Liver (tissue), 10 donors: ENCODE measurements at places on chromosomes 2 and 18. TPM values are rescaled to one million over a fixed set of nuclear protein-coding genes. Genes with fewer than 3 reads are reported as not detected.

DNA sequence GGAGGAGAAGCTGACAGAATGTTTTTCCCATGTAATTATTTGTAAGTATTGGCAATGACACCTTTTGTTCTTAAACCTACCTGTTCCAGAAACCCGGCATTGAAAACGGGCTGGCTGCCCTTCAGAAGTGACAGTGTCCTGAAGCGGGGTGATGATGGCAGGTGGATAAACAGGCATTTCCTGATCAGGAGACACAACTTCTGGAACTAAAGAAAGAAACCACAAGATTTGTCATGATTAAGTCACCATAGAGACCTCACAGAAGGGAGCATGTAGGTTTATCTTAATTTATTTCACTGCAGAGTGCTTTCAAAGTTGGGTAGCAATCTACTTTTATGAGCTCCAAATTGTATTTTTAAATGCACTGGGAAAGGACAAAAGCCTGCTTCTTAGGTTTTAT lies 43.1 kb downstream of the TTN start:
- H3K4me1 ChIP-seq: no peaks in the 10 kb centered on the region
- H3K4me3 ChIP-seq: no peak overlapping the region
- H3K27ac ChIP-seq: no peak overlapping the region

Gene NETO1
- total RNA-seq: not detected

Gene LHCGR
- total RNA-seq: not detected

GRCh38 chr2:32228181-32228580 lies 36.5 kb downstream of the NLRC4 start:
- no peaks in the 10 kb centered on the region for H3K27me3 ChIP-seq
- no peak overlapping the region for H3K4me3 ChIP-seq
- no peak overlapping the region for H3K27ac ChIP-seq
- DNase-seq: no peak

GRCh38 chr2:96106991-96107707 lies 9.2 kb downstream of the ADRA2B start:
- H3K27me3 ChIP-seq: no peaks in the 10 kb centered on the region
- no peaks in the 10 kb centered on the region for H3K36me3 ChIP-seq
- no peak overlapping the region for H3K4me3 ChIP-seq

DNA sequence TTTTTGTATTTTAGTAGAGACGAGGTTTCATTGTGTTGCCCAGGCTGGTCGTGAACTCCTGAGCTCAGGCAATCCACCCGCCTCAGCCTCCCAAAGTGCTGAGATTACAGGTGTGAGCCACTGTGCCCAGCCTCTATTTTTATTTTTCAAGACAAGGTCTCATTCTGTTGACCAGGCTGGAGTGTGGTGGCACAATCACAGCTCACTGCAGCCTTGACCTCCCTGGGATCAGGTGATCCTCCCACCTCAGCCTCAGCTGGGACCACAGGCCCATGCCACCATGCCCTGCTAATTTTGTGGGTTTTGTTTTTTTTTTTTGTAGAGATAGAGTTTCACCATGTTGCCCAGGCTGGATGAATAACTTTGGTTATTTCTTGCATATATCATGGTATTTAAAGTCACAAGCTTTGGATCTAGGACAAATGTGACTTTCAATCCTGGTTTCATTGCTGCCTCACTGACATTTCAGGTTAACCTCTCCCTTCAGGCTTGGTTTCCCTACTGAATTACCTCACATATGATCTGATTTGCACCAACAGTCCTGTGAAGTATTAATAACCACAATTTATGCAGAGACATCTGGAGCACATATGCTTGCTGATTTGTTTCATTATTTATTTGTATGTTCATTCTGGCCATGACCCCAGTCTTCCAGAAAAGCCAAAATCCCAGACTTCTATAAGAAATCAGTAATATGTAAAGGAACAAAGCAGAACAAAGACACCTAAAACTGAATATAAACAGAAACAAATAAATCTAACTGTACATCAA lies 17.5 kb upstream of the RAB31 start:
- no peak overlapping the region for H3K4me3 ChIP-seq
- no peaks in the 10 kb centered on the region for H3K36me3 ChIP-seq
- no peak for DNase-seq
- no peaks in the 10 kb centered on the region for H3K27me3 ChIP-seq
- H3K4me1 ChIP-seq: no peaks in the 10 kb centered on the region

Gene MC5R
- not detected for total RNA-seq

DNA sequence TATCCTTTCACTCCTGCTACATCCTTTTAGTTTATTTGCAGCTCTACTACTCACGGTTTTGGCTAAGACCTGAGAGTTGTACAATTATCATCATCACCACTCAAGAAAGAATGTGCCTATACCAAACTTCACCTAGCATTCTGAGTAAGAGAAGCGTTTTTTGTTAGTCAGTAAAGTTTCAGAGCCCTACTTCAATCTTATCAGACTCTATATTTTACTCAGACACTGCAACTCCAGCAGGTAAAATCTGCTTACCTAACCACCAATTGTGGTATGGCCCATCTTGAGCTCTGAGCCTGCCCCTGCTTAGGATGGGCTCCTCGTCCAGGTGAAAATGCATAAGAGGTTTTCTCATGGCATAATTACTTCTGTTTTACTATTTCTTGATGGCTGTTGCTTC lies 37.1 kb downstream of the ICOS start:
- H3K27ac ChIP-seq: no peak overlapping the region
- no peaks in the 10 kb centered on the region for H3K27me3 ChIP-seq
- H3K4me3 ChIP-seq: no peak overlapping the region
- no peaks in the 10 kb centered on the region for H3K4me1 ChIP-seq
- no peaks in the 10 kb centered on the region for H3K36me3 ChIP-seq
- DNase-seq: no peak

Gene LOXHD1
- total RNA-seq: 0.25 TPM

Gene ITGA6
- 15.6 TPM for total RNA-seq

- DNase-seq: no peak
- no peak overlapping the region for H3K27ac ChIP-seq
- no peaks in the 10 kb centered on the region for H3K36me3 ChIP-seq
These were observed 79.6 kb downstream of the MSTN start for GRCh38 chr2:189982780-189983394.

DNA sequence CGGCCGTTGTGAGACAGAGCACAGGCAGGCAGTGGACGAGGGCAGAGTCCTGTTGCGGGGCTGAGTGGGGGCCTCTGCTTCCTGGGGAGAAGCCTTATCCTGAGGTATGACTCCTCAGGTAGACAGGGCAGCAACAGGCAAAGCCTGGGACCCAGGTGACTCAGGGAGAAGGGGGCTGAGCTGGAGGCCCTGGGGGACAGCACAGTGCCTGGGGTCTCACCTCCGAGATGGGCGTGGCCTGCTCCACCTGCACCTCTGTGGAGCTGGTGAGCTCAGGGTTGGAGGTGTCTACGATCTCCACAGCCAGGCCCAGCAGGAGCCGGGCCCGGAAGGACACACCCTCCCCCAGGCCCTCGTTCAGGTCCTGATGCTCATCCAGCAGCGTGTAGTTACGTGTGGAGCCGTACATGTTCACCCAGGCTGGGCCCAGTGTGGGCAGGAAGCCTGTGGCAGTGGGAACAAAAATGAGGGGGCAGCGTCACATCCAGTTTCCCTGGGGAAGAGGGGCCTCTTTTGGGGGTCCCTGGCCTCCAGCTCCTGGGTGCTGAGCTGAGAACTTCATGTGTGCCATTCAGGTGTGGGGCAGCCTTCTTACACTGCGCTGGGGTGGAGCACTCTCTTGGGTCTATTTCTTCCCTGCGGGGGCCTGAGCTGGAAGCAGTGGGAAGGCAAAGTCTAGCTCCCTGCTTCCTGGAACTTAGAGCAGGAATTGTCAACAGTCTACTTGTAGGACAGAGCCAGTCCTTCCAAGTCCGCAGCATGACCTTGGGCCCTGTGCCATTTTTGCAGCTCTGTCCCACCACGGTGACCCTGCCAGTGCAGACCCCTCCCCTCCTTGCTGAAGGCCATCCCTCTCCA lies 2.9 kb upstream of the OTOF start:
- H3K36me3 ChIP-seq: no peaks in the 10 kb centered on the region
- no peak overlapping the region for H3K4me3 ChIP-seq
- no peaks in the 10 kb centered on the region for H3K27me3 ChIP-seq
- no peak overlapping the region for H3K27ac ChIP-seq
- DNase-seq: no peak

DNA sequence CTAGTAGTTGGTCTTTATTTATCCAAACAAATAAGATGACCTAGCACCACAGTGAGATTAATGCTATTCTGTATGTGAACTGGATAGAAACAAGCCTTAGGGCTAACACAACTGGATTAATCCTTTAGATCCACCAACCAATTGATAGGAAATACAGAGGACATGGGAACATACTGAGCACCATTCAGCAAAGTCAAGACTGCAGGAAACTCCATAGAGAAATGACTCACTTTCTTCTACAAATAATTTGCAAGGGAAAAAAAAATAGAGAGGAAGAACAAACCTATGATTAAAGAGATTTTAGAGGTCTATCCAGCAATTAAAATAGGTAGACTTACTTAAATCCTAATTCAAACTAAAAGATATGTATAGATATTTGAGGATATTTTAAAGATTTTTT lies 23.9 kb downstream of the WDFY1 start:
- H3K4me1 ChIP-seq: no peaks in the 10 kb centered on the region

- no peak overlapping the region for H3K27ac ChIP-seq
- H3K36me3 ChIP-seq: no peaks in the 10 kb centered on the region
- H3K27me3 ChIP-seq: no peaks in the 10 kb centered on the region
These were observed 109.7 kb downstream of the LPIN1 start for GRCh38 chr2:11856095-11856494.

GRCh38 chr2:144484201-144484948 lies 35.5 kb downstream of the ZEB2 start:
- H3K36me3 ChIP-seq: no peaks in the 10 kb centered on the region
- no peak overlapping the region for H3K4me3 ChIP-seq
- H3K27ac ChIP-seq: peak overlapping the region; percentile 33

DNA sequence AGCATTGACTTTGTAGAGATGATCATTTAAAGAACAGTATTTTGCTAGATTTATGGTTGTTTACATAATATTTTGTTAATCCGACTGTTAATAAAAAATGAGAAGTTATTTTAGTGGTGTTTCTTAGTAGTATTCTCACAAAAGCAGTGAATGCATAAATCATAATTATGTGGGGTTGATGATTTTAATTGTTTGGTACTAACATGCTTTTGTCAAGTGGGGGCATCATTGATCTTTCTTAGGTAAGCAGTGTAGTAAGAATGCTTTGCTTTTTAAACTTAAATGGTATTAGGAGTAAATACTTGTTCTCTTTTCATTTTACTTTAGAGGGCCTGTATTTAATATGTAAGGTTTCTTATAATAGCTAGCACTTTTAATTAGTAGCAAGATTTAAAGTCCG lies 109.2 kb upstream of the OTX1 start:
- no peaks in the 10 kb centered on the region for H3K27me3 ChIP-seq
- no peaks in the 10 kb centered on the region for H3K4me1 ChIP-seq
- H3K27ac ChIP-seq: no peak overlapping the region
- no peak overlapping the region for H3K4me3 ChIP-seq
- H3K36me3 ChIP-seq: peaks cover 13% of the 10 kb centered on the region

DNA sequence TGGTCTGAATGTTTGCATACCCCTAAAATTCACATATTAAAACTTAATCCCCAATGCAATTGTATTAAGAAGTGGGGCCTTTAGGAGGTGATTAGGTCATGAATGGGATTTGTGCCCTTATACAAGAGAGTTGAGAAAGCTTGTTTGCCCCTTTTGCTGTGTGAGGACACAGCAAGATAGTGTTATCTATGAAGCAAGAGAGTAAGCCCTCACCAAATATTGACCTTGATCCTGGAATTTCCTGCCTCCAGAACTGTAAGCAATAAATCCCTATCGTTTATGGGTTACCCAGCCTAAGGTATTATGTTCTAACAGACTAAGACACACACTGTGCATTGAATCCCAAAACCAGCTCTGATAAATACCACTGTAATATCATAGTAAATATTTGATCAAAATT lies 32.2 kb downstream of the NR4A2 start:
- H3K27ac ChIP-seq: no peak overlapping the region
- no peaks in the 10 kb centered on the region for H3K36me3 ChIP-seq
- H3K27me3 ChIP-seq: no peaks in the 10 kb centered on the region

Gene TACR1
- 0.84 TPM for total RNA-seq

Gene IWS1
- 20.7 TPM for total RNA-seq

GRCh38 chr2:104583811-104584210 lies 270.1 kb upstream of the POU3F3 start:
- no peak overlapping the region for H3K4me3 ChIP-seq
- no peaks in the 10 kb centered on the region for H3K4me1 ChIP-seq
- H3K27me3 ChIP-seq: peaks cover 2% of the 10 kb centered on the region
- no peak overlapping the region for H3K27ac ChIP-seq
- no peak for DNase-seq
- no peaks in the 10 kb centered on the region for H3K36me3 ChIP-seq

Gene MYCN
- total RNA-seq: not detected

Gene SAG
- total RNA-seq: not detected

Gene NPPC
- total RNA-seq: not detected

Gene CCL20
- total RNA-seq: 1.0 TPM

GRCh38 chr2:195055996-195056395 lies 601.0 kb upstream of the SLC39A10 start:
- H3K4me1 ChIP-seq: no peaks in the 10 kb centered on the region
- no peaks in the 10 kb centered on the region for H3K36me3 ChIP-seq
- no peaks in the 10 kb centered on the region for H3K27me3 ChIP-seq

Gene REG1B
- total RNA-seq: not detected

Gene GALNT3
- 2.2 TPM for total RNA-seq

- no peaks in the 10 kb centered on the region for H3K27me3 ChIP-seq
- no peaks in the 10 kb centered on the region for H3K36me3 ChIP-seq
- H3K27ac ChIP-seq: no peak overlapping the region
- no peak for DNase-seq
- H3K4me1 ChIP-seq: no peaks in the 10 kb centered on the region
- H3K4me3 ChIP-seq: no peak overlapping the region
These were observed 62.3 kb upstream of the YWHAQ start for GRCh38 chr2:9693196-9693491.

Gene MAPRE3
- 1.0 TPM for total RNA-seq

DNA sequence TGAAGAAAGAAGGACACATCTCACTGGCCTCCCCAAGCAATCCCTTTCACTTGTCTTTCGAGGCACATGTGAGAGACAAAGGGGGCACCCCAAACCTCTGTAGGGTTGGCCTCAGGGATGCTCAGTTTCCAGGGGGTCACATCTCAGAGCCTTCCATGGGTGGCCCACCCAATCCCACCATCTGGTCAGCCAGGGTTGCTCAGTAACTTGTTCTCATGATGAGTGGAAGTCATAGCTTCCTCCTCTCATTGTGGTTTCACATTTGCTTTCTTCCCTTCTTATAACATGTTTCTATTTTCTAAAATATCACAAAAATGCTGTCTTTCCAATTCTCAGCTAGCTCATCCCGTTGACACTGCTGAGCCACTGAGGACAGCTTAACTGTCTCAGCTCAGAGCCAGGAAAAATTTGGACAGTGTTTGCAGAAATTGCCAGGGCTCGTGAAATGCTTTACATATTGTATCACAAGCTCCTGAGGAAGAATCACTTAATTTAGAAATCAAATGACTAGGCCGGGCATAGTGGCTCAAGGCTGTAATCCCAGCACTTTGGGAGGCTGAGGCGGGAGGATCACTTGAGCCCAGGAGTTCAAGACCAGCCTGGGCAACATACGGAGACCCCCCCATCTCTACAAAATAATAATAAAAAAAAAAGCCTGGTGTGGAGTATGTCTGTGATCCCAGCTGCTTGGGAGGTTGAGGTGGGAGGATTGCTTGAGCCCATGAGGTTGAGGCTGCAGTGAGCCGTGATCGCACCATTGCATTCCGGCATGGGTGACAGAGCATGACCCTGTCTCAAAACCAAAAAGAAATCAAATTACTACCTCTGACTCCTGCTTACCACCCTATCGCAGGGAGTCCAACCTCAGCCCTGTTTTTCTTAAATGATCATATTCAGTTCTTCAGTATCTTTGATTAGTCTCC lies 129.3 kb downstream of the PRKCE start:
- no peaks in the 10 kb centered on the region for H3K4me1 ChIP-seq
- no peaks in the 10 kb centered on the region for H3K27me3 ChIP-seq
- no peak overlapping the region for H3K4me3 ChIP-seq
- no peak for DNase-seq
- H3K27ac ChIP-seq: no peak overlapping the region

Gene NT5DC4
- total RNA-seq: 1.2 TPM
